ENCODE measurements at places on chromosomes 13 and 19.
A peak's percentile ranks its signal among the peaks of the same experiment; 100 is the strongest.

GRCh38 chr19:13826652-13827235 is 31.5 kb downstream of the ZSWIM4 start:
- H3K4me3 ChIP-seq: no peak overlapping the region
- no peak overlapping the region for H3K27ac ChIP-seq
- no peaks in the 10 kb centered on the region for H3K27me3 ChIP-seq
- H3K36me3 ChIP-seq: peaks cover 15% of the 10 kb centered on the region

GRCh38 chr19:2478278-2478755 is 2.4 kb downstream of the GADD45B start:
- H3K4me3 ChIP-seq: peak overlapping the region; percentile 55
- no peaks in the 10 kb centered on the region for H3K27me3 ChIP-seq
- H3K4me1 ChIP-seq: peaks cover 5% of the 10 kb centered on the region
- no peak for DNase-seq
- H3K36me3 ChIP-seq: no peaks in the 10 kb centered on the region

GRCh38 chr13:26025771-26026170 is 26.0 kb downstream of the SHISA2 start:
- H3K27ac ChIP-seq: no peak overlapping the region
- H3K4me3 ChIP-seq: no peak overlapping the region
- no peaks in the 10 kb centered on the region for H3K27me3 ChIP-seq
- no peaks in the 10 kb centered on the region for H3K4me1 ChIP-seq

GRCh38 chr19:3644351-3645066 is 17.9 kb upstream of the CACTIN start:
- H3K27me3 ChIP-seq: no peaks in the 10 kb centered on the region
- H3K27ac ChIP-seq: no peak overlapping the region
- H3K4me3 ChIP-seq: no peak overlapping the region
- no peaks in the 10 kb centered on the region for H3K4me1 ChIP-seq

GRCh38 chr13:100213576-100213975 is 124.7 kb downstream of the PCCA start:
- no peak overlapping the region for H3K27ac ChIP-seq
- H3K4me3 ChIP-seq: no peak overlapping the region
- H3K4me1 ChIP-seq: no peaks in the 10 kb centered on the region
- H3K27me3 ChIP-seq: no peaks in the 10 kb centered on the region

GRCh38 chr13:59877933-59878332 is 285.8 kb downstream of the DIAPH3 start:
- no peak overlapping the region for H3K27ac ChIP-seq
- no peak overlapping the region for H3K4me3 ChIP-seq
- H3K36me3 ChIP-seq: no peaks in the 10 kb centered on the region
- H3K4me1 ChIP-seq: no peaks in the 10 kb centered on the region
- no peaks in the 10 kb centered on the region for H3K27me3 ChIP-seq

GRCh38 chr19:18756896-18757295 is 34.2 kb downstream of the COMP start:
- no peaks in the 10 kb centered on the region for H3K4me1 ChIP-seq
- H3K36me3 ChIP-seq: peaks cover 2% of the 10 kb centered on the region
- no peak overlapping the region for H3K27ac ChIP-seq
- DNase-seq: no peak
- no peaks in the 10 kb centered on the region for H3K27me3 ChIP-seq

DNA sequence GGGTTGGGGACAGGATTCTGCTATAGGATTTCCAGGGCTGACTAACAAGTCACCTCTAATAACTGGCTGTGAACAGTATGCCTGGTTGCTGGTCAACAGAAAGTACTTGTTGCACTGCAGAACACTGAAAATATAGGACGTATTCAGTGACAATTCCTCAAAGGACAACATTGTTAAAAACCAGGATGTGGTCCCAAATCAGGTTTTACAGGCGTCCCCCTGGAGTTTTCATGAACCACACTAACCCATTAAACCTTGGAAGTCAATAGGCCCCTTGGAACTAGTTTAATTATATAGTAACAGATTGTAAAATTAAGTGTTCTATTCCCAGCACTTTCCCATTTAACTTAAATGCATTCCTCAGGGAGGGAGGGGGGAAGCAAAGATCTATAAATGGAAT is 495.4 kb downstream of the TBC1D4 start:
- no peaks in the 10 kb centered on the region for H3K36me3 ChIP-seq
- no peaks in the 10 kb centered on the region for H3K27me3 ChIP-seq
- DNase-seq: no peak
- no peak overlapping the region for H3K27ac ChIP-seq

GRCh38 chr13:48235341-48236135 is 2.5 kb downstream of the ITM2B start:
- H3K4me3 ChIP-seq: no peak overlapping the region
- H3K4me1 ChIP-seq: 0 out of 2 replicates have a peak, but pooled peaks cover 1% of the 10 kb centered on the region
- no peak for DNase-seq
- H3K27me3 ChIP-seq: no peaks in the 10 kb centered on the region

DNA sequence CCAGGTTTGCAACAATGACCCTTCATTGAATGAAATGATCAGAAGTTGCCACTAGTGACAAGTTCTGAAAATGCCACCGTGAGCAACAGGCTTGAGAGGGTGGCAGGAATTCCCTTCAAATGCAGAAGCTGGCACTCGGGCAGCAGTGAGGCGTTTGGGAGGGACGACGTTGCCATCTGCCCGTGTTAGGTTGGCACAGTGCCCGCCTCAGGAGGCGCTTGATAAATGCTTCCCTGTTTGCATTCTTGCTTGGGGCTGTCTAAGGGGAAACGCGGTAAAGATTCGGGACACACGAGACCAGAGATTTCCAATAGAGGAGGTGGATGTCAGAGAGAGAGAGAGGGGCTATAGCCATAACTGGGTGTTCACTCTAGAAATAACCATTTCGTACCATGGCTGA is 101.9 kb downstream of the TEX29 start:
- H3K4me3 ChIP-seq: no peak overlapping the region
- DNase-seq: no peak
- no peaks in the 10 kb centered on the region for H3K27me3 ChIP-seq
- H3K4me1 ChIP-seq: no peaks in the 10 kb centered on the region
- no peak overlapping the region for H3K27ac ChIP-seq

- no peaks in the 10 kb centered on the region for H3K36me3 ChIP-seq
- DNase-seq: no peak
- H3K27me3 ChIP-seq: no peaks in the 10 kb centered on the region
- no peaks in the 10 kb centered on the region for H3K4me1 ChIP-seq
- no peak overlapping the region for H3K4me3 ChIP-seq
Observed at GRCh38 chr13:41054212-41054877, 7.0 kb upstream of the WBP4 start.

DNA sequence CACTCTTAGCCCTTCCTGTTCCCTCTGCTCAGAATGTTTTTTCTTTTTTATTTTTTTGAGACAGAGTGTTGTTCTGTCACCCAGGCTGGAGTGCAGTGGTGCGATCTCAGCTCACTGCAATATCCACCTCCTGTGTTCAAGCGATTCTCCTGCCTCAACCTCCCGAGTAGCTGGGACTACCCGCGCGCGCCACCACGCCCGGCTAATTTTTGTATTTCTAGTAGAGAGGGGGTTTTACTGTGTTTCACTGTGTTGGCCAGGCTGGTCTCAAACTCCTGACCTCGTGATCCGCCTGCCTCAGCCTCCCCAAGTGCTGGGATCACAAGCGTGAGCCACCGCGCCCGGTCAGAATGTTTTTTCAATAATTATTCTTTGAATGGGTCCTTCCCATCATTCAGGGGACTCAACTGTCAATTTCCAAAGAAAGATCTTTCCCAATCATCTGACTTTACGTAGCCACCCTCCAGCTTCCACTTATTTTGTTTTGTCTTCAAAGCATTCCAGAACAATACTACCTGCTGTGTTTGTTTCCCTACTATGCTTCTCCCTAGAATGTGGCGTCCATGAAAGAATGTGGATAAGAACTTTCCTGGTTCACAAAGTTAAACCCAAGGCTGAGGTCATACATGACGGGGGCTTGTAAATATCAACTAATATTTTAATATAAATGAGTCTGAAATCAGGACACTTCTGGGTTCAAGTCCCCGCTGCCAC is 1.2 kb downstream of the NDUFA7 start:
- H3K27ac ChIP-seq: no peak overlapping the region
- H3K4me3 ChIP-seq: peak overlapping the region; percentile 89
- H3K36me3 ChIP-seq: peaks cover 20% of the 10 kb centered on the region
- DNase-seq: no peak

DNA sequence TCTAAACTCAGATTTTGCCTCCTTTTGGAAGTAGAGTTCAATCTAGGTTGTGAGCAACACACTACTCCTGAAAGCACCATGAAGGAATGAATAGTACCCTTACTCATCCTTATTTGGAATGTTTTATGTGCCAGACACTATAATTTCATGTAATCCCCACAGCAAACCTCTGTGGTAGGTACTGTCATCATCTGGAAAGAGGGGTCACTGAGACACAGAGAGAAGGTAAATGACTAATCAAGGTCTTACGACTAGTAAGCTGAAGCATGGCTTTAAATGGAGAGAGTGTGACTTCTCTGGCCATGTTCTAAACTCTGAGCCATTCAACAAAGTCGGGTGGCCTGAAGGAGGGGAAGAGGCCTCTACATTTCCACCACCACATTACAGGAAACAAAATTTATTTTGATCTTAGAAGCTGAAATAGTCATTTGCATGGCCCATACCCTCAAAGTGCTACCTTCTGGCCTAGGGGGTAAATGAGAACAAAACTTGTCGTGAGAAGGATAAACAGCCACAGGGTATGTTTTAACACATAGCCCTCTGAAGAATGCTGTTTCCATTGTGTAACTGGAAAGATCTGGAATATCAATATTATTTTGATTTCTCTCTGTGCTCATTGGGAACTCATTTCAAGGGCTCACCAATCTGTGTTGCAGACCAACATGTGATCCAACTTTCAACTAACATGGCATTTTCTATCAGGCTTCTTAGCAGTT is 180.8 kb upstream of the RFC3 start:
- H3K27me3 ChIP-seq: no peaks in the 10 kb centered on the region
- H3K36me3 ChIP-seq: no peaks in the 10 kb centered on the region
- no peak for DNase-seq
- H3K4me3 ChIP-seq: no peak overlapping the region

GRCh38 chr13:38543561-38543960 is 143.3 kb upstream of the FREM2 start:
- no peaks in the 10 kb centered on the region for H3K27me3 ChIP-seq
- DNase-seq: no peak
- H3K4me3 ChIP-seq: no peak overlapping the region
- no peaks in the 10 kb centered on the region for H3K36me3 ChIP-seq

DNA sequence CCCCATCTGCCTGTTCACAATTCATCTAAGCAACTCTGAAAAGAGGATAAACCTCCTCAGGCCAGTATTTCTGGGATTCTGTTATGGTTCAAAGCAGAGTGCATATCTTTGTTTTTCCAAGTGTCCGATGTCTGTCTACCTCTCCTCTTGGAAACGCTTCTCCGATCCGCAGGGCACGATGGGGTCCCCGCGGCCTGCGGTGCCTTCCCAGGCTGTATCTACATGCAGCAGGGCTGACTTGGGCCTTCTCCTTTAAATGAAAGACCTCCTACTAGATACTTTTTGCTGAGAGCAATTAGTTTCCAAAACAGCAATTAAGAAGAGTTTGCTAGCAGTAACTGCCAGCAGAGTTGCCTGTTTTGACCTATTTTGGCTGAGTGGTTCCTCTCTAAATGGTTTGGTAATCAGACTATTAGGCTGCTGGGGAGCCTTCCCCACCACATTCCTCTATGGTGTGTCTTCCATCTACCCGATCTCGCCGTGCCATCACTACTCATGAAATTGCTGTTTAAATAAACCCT is 23.5 kb downstream of the COL4A2 start:
- no peak for DNase-seq
- H3K27me3 ChIP-seq: no peaks in the 10 kb centered on the region
- H3K36me3 ChIP-seq: no peaks in the 10 kb centered on the region
- no peak overlapping the region for H3K4me3 ChIP-seq
- peaks cover 6% of the 10 kb centered on the region for H3K4me1 ChIP-seq
- no peak overlapping the region for H3K27ac ChIP-seq

- no peaks in the 10 kb centered on the region for H3K27me3 ChIP-seq
- no peak for DNase-seq
- no peaks in the 10 kb centered on the region for H3K36me3 ChIP-seq
- H3K4me1 ChIP-seq: no peaks in the 10 kb centered on the region
Observed at GRCh38 chr19:54298357-54299125, 14.4 kb downstream of the LILRA5 start.

- H3K4me1 ChIP-seq: no peaks in the 10 kb centered on the region
- H3K27ac ChIP-seq: no peak overlapping the region
- peaks cover 17% of the 10 kb centered on the region for H3K36me3 ChIP-seq
- H3K27me3 ChIP-seq: no peaks in the 10 kb centered on the region
- no peak overlapping the region for H3K4me3 ChIP-seq
Observed at GRCh38 chr19:39180749-39181148, 16.0 kb upstream of the NCCRP1 start.

- H3K27me3 ChIP-seq: no peaks in the 10 kb centered on the region
- H3K4me3 ChIP-seq: no peak overlapping the region
- H3K36me3 ChIP-seq: no peaks in the 10 kb centered on the region
- no peak for DNase-seq
- H3K27ac ChIP-seq: no peak overlapping the region
Observed at GRCh38 chr13:38394777-38395496, 45.3 kb downstream of the UFM1 start.

GRCh38 chr13:106562301-106562700 is 5.6 kb downstream of the ARGLU1 start:
- no peaks in the 10 kb centered on the region for H3K27me3 ChIP-seq
- no peaks in the 10 kb centered on the region for H3K4me1 ChIP-seq
- H3K4me3 ChIP-seq: no peak overlapping the region
- no peak overlapping the region for H3K27ac ChIP-seq
- DNase-seq: no peak

DNA sequence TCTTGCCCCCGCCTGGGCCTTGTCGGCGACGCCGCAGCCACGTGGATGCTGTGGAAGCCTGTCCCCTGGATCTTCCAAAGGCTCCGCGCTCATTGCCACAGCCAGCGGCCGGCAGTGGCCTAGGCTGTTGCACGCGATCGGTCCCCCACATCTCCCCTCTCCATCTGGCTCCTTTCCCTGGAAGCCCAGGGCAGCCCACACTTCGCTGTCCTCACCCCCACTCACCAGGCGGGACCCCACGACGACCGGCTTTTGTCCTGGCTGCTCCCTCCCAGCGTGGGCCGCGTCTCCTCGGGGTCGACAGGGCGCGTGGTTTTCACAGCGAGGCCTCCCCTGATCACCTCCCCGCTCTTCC is 605 bp upstream of the TEX30 start:
- H3K4me3 ChIP-seq: no peak overlapping the region
- no peak for DNase-seq
- H3K27ac ChIP-seq: no peak overlapping the region
- no peaks in the 10 kb centered on the region for H3K27me3 ChIP-seq
- H3K36me3 ChIP-seq: no peaks in the 10 kb centered on the region

DNA sequence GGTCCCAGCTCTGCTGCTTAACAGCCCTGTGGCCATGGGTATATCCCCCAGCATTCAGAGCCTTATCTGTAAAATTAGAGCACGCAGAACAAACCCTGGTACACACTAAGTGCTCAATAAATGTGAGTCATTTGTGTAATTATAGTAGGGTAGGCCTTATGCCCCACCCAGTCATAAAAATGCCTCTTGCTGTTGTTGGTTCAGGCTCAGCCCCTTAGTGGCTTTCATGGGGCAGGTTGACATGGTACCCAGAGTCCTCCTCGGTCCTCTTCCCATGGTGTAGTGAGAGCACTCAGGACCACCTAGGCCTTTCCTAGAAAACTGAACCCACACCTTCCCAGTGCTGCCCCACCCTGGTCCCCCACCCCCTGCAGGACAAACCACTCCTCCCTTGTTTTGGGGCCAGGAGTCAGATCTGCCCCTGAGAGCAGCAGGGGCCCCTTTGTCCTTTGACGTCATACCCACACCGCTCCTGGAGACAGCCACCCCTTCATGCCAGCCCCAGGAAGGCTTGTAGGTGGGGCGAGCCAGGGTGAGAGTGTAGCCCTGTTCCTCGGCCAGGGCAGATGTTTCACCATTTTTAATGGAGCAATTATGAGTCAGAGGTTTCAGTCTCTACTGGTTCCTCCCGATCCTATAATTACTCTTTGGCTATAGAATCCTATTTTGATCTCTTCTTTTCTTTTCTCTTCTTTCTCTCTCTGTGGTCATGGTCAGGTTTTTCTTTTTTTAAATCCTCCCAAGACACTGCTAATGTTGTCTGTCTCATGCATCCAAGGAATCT is 36.8 kb downstream of the ACTN4 start:
- DNase-seq: no peak

Data from iPS DF 6.9 (cell line).